Stimulated activated CD8-positive, alpha-beta memory T cell treated with anti-CD3 and anti-CD28 coated beads, Interleukin-2, amount 100 ng/mL, for 1 hour (primary cell): ENCODE measurements at places on chromosomes 1 and 21.

GRCh38 chr1:201054091-201054543 is 30.6 kb upstream of the KIF21B start:
- DNase-seq, result no peak

- DNase-seq, result no peak
These were observed 365.3 kb upstream of the PKN2 start for GRCh38 chr1:88318740-88319139.

- DNase-seq, result no peak
These were observed 2.7 kb downstream of the C1QTNF12 start for GRCh38 chr1:1243807-1244191.

DNA sequence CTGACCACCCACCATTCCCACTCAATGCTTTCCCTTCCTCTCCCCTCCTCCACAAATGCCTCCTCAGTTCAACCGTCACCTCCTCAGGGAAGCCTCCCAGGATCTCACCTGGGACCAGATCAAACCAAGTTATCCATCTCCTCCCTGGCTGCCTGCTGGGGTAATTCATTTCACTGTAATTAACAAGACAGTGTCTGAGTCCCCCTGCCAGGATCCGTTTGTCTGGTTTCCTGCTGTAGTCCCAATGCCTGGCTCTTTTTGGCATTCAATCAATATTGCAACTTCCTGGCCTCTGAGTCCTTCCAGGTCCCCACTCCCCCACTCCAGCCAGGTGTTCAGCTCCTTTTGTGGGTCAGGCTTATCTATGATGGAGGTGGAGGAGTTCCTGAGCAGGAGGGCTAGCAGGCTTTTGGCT is 687.7 kb downstream of the PTPRU start:
- no peak for DNase-seq

- DNase-seq, result no peak
These were observed 238.6 kb downstream of the FOXD2 start for GRCh38 chr1:47676311-47677054.

- DNase-seq, result no peak
These were observed 580 bp downstream of the INKA2 start for GRCh38 chr1:111738436-111739193.

- DNase-seq, result no peak
These were observed 11.6 kb upstream of the EPB41 start for GRCh38 chr1:28902738-28903137.

DNA sequence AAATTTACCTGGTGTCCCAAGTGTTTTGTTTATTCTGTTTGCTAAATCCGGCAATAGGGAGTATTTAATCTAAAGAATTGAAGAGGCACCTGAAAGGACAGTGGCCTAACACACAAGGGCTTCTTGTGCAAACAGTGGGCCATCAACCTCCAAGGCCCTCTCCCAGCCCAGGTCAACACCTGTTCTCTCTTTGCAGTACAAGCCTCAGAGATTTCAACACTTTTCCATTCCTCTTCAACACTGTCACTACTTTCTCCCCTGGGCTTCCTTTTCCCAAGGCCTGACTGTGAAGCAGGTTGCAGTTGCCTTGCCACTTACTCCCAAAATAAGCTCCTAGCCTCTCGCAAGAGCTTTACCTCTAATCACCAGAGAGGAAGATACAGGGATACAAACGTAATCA is 3.2 kb upstream of the SNAPIN start:
- no peak for DNase-seq

- no peak for DNase-seq
These were observed 17.3 kb upstream of the TIPRL start for GRCh38 chr1:168161459-168161858.

GRCh38 chr1:166730299-166730888 is 108.9 kb upstream of the POGK start:
- DNase-seq, result no peak

GRCh38 chr1:20699558-20699957 is 18.2 kb downstream of the KIF17 start:
- no peak for DNase-seq

- no peak for DNase-seq
These were observed 96.9 kb downstream of the NEK7 start for GRCh38 chr1:198253668-198254067.

GRCh38 chr1:240611228-240611618 is 732 bp downstream of the GREM2 start:
- no peak for DNase-seq

DNA sequence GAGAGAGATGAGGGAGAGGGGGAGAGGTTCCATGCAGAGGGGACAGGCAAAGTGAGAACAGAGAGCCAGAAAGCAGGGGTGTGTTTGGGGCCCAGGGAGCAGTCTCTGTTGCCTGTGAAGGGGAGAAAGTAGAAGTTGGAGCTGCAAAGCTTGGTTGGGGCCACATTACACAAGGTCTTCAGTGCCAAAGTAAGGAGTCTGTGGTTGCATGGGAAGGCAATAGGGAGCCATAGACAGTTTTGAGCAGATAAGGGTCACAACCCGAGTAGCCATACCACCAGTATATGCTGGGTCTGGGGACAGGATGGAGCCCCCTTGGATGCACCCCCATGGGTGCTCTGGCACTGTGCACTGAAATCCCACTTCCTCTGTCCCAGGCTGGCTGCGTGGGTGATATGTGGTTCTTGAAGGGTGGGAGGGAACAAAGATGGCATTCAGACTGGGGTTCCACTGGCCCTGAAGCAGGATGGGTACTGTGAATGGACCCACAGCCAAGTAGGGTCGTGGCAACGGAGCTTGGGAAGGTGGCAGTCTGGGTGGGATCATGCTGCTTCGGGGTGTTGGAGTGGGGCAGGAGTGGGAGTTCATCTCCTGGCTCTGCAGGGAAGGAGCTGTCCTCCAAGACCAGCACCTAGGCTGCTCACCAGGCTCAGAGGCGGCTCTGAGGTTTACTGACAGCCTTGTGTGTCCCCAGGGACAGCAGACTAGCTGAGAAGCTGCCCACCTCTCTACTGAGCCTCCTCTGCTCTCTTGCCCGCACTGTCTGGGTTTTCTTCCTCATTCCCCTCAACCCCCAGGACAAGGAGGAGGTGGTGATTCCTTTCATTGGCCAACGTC is 12.1 kb downstream of the DRAXIN start:
- DNase-seq, result no peak

DNA sequence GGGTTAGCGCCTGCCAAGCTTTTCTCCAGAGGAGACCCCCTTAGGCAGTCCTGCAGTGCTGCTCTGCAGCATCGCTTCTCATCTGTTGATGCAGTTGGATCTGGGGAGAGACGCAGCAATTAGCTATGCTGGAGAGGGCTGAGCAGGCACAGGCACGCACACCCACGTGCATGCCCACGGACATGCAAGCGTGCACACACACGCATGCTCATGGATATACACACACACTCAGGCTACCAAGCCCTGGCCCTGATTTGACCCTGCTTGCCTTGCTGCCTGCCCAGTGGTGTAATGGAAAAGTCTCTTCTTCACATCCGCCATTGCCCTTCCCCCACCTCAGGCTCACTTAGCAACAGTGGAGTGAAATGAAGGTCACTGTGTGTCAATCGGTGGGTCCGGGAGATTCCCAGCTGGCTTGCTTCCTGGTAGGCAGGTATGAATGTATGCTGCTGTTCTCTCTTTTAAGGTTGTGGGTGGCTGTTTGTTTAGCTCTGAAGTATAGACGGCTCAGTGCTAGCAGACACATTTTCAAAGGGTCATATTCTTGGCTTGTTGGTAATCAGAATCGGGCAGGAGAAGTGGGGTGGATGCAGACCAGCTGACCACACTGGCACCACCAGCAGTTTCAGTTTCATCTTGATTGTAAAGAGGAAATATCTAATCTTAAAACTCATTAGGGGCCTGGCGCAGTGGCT is 9.5 kb downstream of the ATP1B1 start:
- no peak for DNase-seq

- DNase-seq, result no peak
These were observed 118.6 kb upstream of the IFFO2 start for GRCh38 chr1:19074902-19075721.

DNA sequence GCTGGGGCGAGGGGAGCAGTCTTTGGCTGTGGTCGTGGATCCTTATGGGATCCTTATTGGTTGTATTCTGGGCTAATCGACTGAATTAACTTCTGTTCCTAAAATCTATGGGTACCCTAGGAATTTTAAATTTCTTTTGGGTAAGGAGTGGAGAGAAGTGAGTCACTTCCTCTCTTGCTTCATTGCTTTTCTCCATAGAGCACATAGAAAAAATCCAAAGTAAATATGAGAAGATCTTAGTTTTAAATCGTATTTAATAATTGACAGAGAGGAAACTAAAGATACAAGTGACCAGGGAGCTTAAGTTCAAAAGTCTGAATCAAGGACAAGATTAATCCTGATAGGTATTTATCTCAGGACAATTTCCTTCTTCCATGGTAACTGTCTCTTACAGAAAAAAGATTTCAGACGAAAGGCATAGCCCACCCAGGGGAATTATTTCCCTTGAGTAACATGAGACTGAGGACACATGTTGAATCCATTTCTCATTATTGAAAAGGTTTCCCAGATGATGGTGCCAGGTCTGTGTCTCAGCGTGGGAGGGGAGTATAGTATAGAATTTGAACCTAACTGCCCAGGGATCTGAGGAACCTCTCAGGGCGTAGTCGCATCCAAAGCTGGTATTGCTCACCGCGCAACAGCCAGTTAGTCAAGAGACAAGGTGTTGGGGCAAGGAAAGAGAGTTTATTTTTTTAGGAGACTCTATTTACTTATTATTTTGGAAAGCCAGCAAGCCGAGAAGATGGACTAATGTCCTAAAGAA is 28.7 kb upstream of the FASLG start:
- DNase-seq, result no peak

GRCh38 chr1:65734979-65735378 is 57.7 kb upstream of the PDE4B start:
- DNase-seq, result no peak

GRCh38 chr1:197521118-197521739 is 253.2 kb downstream of the CRB1 start:
- DNase-seq, result no peak

DNA sequence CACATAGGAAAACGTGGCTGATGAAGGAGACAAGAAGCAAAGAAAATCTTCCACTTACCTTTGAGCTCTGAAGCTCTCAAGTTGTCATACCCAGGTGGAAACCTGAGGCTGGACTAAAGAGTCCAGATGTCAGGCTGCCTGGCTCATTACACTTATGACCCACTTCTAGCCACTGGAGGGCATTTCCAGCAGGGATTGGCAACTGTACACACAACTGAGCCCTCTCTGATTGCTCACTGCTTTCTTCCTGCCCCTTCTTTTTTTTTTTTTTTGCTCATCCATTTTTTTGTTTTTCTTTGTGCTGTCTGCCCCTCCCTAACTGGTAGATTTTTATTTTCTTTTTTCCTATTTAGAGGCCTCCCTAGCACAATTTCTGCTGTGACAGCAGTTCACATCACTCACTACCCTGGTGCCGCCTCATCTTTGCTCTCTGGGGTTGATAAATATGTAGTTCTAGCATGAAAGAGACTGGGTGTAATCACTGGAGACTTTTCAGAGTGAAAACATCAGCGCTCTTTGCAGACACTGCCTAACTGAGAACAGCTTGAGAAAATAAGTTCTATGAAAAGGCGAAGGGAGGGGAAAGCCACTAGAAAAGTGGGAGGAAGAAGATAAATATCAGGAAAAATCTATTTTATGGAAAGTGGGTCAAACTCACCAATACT is 334.5 kb downstream of the NUF2 start:
- no peak for DNase-seq
